ENCODE measurements at places on chromosomes 2 and 18. TPM values are rescaled to one million over a fixed set of nuclear protein-coding genes. Genes with fewer than 3 reads are reported as not detected.
A peak's percentile ranks its signal among the peaks of the same experiment; 100 is the strongest.

The UCN gene
- total RNA-seq, result 3.6 TPM

- DNase-seq, result no peak
Observed at GRCh38 chr2:227415538-227416424, 28.0 kb upstream of the SCYGR1 start.

The SLC14A1 gene
- total RNA-seq, result 0.54 TPM

The CCDC121 gene
- total RNA-seq, result not detected

- no peak for DNase-seq
Observed at GRCh38 chr18:9737472-9738121, 29.5 kb downstream of the RAB31 start.

DNA sequence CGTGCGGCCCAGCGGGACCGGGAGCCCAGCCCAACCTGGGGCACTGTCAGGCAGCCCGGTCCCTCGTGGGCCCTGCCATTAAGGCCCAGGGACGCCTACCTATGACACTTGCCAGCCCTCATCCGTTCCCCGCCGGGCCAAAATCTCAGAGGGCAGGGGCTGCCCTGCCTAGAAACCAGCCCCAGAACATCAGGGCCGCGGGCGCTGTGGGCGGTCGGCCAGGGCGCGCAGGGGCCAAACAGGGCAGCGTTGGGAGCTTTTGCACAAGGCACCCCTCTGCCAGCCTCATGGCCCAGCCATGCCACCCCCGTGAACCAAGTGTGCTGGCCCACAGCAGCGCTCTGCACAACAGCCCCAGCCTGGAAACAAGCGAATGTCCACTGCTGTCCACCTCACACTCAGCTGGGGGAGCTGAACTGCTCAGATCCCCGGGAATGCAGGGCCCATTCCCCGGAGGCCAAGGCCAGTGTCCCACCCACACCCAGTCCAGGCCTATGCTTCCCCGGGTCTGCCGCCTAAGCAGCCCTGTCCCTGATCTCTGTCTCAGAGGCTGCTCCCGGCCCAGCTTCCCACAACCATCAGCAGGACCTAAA is 3.5 kb upstream of the NEURL3 start:
- no peak for DNase-seq

DNA sequence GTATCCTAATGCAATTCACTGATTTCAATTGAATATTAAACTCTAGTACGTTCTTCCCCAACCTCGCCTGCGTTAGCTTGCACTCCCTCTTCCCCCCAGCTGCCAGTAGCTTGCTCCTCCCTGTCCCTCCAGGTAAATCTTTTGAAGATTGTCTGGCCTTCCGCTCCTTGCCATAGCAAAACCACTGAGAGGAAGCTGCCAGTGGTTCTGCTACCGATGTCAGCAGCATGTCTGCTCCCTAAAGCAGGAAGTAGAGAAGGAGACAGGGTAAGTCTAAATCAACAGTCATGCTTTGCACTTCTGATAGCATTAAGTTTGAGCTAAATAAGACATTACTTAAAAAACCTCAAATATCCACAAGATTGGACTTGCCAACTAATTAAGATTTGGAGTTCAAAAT is 89.1 kb downstream of the SCN2A start:
- DNase-seq, result no peak

- no peak for DNase-seq
Observed at GRCh38 chr2:137870682-137871081, 93.6 kb upstream of the HNMT start.

DNA sequence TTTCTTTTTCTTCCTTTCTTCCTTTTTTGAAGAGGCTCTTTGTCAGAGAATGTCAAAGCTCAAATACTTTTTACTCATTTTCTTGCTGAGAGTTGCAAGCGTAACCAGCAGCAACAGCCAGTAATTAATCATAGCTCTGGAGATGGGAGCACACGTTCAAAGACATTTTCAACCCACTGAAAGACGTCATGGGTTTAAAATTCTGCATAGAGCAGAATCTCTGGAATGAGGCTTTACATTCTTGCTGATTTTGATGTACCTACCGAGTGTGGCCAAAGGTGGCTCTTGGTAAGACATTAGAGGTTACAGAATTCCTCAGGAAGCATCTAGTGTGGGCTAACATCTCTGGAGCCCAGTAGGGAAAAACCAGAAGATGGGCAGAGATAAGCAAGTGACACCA is 292.5 kb downstream of the MTX2 start:
- no peak for DNase-seq

The PROC gene
- total RNA-seq, result not detected

The RNF138 gene
- 64.7 TPM for total RNA-seq

DNA sequence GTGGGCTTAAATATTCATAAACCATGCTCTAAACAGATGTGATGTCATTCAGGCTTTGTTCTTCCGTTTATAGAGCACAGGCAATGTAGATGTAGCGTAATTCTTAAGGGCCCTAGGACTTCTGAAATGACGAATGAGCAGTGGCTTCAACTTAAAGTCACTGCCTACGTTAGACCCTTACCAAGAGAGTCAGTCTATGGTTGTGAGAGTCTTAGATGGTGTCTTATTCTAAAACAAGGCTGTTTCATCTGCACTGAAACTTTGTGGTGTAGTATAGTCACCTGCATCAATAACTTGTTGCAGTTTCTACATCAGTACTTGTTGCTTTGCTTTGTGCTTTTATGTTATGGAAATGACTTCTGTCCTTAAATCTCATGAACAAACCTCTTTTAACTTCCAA is 56.0 kb downstream of the PIK3C3 start:
- no peak for DNase-seq

The NOL4 gene
- total RNA-seq, result not detected

The HRH4 gene
- total RNA-seq, result not detected

The IFIH1 gene
- 29.2 TPM for total RNA-seq

GRCh38 chr2:233101141-233101540 is 41.0 kb downstream of the INPP5D start:
- DNase-seq, result no peak

The TUBA3D gene
- not detected for total RNA-seq

The KIAA2012 gene
- total RNA-seq, result not detected

The CCDC141 gene
- 6.1 TPM for total RNA-seq

GRCh38 chr2:108222261-108222660 is 17.5 kb upstream of the SULT1C3 start:
- DNase-seq, result no peak

The SIX2 gene
- total RNA-seq, result not detected

GRCh38 chr2:126637386-126637785 is 18.6 kb upstream of the GYPC start:
- no peak for DNase-seq

DNA sequence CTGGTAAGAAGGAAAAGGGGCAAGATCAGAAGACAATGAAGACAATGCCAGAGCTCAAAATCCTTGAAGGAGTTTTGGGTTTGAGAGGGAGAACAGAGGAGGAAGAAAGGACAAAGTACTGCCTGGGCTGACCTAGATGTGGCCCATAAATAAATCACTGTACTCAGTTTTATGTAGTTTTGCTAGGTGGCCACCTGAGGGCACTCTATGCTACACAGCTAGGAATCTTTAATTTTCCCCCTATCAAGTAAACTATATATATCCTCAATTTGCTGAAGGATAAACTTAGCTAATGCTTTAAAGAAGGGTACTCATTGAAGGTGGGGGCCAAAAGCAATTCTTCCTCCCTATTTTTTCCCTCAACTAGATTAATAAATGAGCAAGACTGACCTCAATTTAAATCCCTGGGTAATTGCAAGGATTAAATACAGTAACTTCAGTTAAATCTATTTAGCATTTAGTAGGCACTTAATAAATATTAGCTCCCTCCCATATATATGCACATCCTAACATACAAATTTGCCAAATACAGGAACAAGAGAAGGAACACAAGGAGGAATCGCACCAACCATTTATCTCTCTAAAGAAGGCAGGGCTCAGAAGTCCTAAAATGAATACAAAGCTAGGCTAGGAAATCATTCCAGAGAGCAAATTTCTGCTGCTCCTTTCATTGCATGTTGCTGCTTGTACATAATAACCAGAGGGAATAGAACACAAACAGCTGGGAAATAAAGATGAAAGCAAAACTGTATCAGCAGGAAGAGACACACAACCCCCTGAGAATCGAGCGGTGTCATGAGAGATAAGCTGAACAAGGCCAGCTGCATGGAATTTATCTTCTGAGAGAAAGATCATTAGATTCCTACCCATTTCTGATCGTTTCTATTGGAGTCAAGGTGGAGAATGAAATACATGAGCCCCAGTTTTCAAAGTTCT is 540.1 kb downstream of the NRXN1 start:
- peak; percentile 12 for DNase-seq

The CTLA4 gene
- 61.7 TPM for total RNA-seq

The UPP2 gene
- total RNA-seq, result not detected

DNA sequence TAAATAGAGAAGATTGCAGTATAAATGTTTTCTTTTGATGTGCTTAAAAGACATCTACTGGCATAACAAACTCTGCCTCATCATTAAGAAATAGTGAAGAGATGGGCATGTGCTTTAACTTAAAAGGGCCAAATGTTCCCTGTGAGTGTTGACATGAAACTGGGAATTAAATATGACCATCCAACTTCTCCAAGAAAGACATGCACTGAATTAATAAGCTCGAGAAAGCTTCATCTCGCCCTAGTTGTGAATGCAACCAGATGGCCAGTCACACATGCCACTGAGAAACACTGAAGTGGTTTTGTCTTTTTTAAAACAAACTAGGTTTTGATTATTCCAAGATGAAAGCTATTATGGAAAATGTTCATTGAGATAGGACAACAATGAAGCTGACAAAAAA is 479.2 kb downstream of the RIT2 start:
- no peak for DNase-seq

The SLC39A6 gene
- total RNA-seq, result 22.7 TPM

DNA sequence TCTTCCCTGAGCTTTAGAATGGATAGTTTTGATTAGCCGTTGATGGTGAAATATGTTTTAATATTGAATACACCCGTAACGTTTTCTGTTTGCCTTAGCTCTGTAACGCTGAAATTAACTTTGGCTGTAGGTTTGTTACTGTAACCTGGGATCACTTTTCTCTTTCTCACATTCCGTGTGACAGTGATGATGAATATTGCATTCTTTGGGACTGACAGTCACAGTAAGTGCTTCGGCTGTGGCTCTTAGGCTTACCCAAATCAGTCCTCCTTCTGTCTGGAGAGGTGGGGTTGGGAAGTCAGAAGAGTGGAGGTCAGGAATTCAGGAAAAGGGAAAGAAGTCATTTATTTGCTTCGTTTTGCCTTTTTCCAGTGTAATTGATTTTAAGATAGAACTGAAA is 18.0 kb downstream of the RMC1 start:
- DNase-seq, result no peak

DNA sequence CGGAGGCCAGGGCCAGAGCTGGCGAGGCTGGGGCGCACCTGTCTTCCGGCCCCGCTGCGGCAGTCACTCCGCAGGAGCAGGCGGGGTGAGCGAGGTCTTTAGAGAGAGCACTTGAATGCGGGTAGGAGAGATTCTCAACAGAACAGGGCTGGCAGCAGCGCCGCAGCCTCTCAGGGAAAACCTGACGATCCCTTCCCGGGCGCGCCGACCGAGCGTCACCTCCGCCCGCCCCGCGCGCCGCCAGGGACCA is 526 bp downstream of the PRKRA start:
- peak; percentile 89 for DNase-seq

GRCh38 chr18:50638884-50639420 is 79.1 kb downstream of the MAPK4 start:
- no peak for DNase-seq

The UGT1A5 gene
- not detected for total RNA-seq

DNA sequence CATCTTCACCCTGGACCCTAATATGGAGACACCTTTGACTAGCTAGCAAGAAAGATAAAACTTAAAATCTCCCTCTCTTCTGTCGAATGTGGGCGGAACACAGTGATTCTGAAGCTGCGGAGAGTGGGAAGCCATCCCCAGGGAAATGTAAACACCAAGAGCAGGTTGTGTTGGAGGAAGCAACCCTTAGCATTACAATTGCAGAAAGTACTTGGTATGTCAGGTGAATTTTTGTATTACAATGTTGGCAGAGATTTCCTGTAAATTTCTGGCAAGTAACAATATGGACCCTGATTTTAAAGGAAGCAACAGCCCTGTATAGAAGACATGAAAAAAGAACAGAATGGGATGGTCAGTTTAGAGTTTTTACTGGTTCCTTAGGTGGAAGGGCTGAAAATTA is 35.8 kb downstream of the TSN start:
- no peak for DNase-seq

The CROCC2 gene
- not detected for total RNA-seq

- no peak for DNase-seq
Observed at GRCh38 chr2:127157651-127158485, 50.9 kb upstream of the BIN1 start.

The ANKRD62 gene
- not detected for total RNA-seq

The KCNG2 gene
- not detected for total RNA-seq

- no peak for DNase-seq
Observed at GRCh38 chr18:30455741-30456140, 586.8 kb downstream of the DSC3 start.

GRCh38 chr2:201517094-201517493 is 65.6 kb downstream of the STRADB start:
- no peak for DNase-seq

DNA sequence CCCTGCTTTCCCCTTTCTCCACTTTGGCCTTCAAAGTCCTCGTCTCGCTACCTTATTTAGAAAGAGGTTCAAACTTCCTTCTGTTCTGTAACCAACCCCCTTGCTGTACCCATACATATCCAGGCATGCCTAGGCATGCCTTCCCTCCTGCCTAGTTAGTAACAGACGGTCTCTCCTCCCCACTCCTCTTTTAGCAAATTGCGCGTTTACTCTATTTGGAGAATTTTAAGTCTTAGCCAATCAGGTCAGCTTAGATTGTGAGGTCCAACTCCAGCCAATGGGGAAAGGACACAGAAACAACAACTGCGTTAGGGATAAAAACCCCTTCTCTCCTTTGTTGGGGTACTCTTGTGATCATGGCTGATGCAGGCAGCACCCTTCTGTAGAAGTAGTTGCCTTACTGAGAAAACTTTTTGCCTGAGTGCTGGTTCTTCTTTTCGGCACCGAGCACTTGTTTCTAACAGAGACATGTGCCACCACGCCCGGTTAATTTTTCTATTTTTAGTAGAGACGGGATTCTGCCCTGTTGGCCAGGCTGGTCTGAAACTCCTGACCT is 85.9 kb upstream of the FOXI3 start:
- no peak for DNase-seq

GRCh38 chr2:41906338-41906725 is 141.5 kb upstream of the PKDCC start:
- DNase-seq, result no peak

DNA sequence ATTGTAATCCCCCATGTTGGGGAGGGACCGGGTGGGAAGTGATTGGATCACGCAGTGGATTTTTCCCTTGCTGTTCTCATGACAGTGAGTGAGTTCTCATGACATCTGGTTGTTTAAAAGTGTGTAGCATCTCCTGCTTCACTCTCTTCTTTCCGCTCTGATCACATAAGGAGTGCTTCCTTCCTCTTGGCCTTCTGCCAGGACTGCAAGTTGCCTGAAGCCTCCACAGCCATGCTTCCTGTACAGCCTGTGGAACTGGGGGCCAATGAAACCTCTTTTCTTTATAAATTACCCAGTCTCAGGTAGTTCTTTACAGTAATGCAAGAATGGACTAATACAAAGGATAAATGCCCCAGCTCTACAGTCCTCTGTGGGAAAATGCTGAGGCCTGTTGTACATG is 437.5 kb upstream of the NXPH2 start:
- DNase-seq, result no peak

GRCh38 chr2:237459226-237459625 is 27.8 kb upstream of the MLPH start:
- no peak for DNase-seq

All from activated naive CD4-positive, alpha-beta T cell treated with anti-CD3 and anti-CD28 coated beads, Interleukin-2, amount 50 U/mL, for 72 hours (primary cell).